ENCODE measurements at places on chromosomes 16 and 17.
A peak's percentile ranks its signal among the peaks of the same experiment; 100 is the strongest.

GRCh38 chr16:64717871-64718270 is 404.0 kb downstream of the CDH11 start:
- DNase-seq = no peak

- no peak for DNase-seq
Measured at GRCh38 chr16:64253525-64253924, 868.3 kb downstream of the CDH11 start.

GRCh38 chr17:71909155-71909554 is 211.7 kb upstream of the SOX9 start:
- no peak for DNase-seq

DNA sequence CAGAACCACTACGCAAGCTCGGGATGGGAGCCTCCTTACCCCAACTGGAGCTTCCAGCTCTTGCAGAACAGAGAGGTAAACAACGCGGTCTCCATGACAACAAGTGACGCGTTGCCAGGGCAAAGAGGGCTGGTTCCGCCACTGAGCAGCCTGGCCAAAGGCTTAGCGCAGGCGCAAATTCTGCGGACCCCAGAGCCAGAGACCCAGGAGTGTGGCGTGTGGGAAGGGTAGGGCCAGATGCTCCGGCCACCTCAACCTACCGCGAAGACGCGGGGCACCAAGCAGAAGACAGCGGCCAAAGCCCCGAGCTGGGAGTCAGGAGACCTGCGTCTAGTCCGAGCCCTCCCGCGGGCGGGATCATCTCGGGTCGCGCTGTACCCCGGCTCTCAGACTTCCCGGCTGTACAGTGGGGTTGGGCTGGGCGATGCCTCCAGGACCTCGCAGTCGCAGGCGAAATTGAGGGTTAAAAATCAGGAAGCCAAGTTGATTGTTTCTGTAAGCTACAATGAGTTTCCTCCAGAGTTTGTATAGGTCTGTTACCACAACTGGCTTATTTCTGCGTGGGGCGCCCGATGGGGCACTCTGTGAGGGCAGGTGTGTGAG is at the start of gene TEKT1:
Gene TEKT1, minus strand, starts transcription at position 69 of the 603 bp plus-strand sequence. CDS start 1,353 bp downstream, outside the sequence.
- DNase-seq = peak; percentile 69

GRCh38 chr17:48100160-48100559 is 1.1 kb downstream of the CBX1 start:
- DNase-seq = no peak

- no peak for DNase-seq
Measured at GRCh38 chr16:46871597-46871996, 12.6 kb upstream of the GPT2 start.

GRCh38 chr17:37518826-37519225 is 29.1 kb downstream of the DUSP14 start:
- no peak for DNase-seq

- DNase-seq = no peak
Measured at GRCh38 chr17:83161298-83162034, 82.1 kb downstream of the METRNL start.
